Muscle of leg (tissue), 16 donors: ENCODE measurements at places on chromosomes 3 and 15.

- DNase-seq: peak; percentile 50
These were observed 659.9 kb downstream of the SI start for GRCh38 chr3:164418414-164418813.

- peak; percentile 16 for DNase-seq
These were observed 10.6 kb downstream of the ARHGEF26 start for GRCh38 chr3:154131830-154132229.

DNA sequence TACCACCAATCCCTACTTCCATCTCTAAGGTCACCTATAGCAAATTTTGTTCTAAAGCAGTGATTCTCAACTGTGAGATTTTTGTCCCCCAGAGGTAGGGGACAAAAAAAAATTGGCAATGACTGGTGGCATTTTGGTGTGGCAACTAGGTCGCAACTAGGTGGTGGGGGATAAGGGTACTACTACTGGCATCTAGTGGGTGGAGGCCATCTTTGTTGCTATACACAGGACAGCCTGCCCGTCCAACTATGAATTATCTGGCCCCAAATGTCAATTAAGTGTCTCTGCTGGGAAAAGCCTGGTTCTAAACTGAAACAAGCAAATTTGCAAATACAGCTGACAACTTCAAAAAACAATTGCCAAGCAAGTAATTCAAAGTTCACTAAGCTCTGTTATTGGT, 1.4 kb downstream of the MTMR10 start:
- peak; percentile 7 for DNase-seq

- no peak for DNase-seq
These were observed 36.8 kb downstream of the HGD start for GRCh38 chr3:120645083-120645845.

GRCh38 chr3:29514912-29515311, 234.0 kb downstream of the RBMS3 start:
- DNase-seq: no peak

GRCh38 chr3:140441006-140441405, 236.9 kb upstream of the TRIM42 start:
- DNase-seq: no peak

- DNase-seq: no peak
These were observed 23.2 kb downstream of the SENP8 start for GRCh38 chr15:72141171-72142084.

DNA sequence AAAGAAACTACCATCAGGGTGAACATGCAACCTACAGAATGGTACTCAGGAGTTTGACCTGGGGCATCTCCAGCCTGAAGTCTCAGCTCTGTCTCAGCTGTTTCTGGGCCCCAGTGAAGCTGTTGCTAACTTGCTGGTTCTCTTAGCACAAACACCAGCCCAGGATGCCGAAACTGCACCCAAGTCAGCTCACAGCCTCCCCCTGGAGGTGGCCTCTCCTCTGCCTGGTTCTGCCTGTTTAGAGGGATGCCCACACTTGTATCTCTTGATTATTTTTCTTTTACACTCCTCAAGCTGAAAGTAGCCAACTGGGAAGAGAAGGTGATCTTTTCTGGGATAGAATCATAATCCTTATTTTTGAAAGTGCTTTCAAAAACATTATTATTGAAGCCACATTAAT, 289.0 kb upstream of the RASGRP1 start:
- no peak for DNase-seq

- no peak for DNase-seq
These were observed 56.2 kb downstream of the ATG7 start for GRCh38 chr3:11328196-11328945.

- peak; percentile 61 for DNase-seq
These were observed at the start of gene RBPMS2 for GRCh38 chr15:64775551-64776401. Gene RBPMS2, minus strand, starts transcription at chr15:64775589. Its CDS starts 270 bp downstream, at chr15:64775319.

DNA sequence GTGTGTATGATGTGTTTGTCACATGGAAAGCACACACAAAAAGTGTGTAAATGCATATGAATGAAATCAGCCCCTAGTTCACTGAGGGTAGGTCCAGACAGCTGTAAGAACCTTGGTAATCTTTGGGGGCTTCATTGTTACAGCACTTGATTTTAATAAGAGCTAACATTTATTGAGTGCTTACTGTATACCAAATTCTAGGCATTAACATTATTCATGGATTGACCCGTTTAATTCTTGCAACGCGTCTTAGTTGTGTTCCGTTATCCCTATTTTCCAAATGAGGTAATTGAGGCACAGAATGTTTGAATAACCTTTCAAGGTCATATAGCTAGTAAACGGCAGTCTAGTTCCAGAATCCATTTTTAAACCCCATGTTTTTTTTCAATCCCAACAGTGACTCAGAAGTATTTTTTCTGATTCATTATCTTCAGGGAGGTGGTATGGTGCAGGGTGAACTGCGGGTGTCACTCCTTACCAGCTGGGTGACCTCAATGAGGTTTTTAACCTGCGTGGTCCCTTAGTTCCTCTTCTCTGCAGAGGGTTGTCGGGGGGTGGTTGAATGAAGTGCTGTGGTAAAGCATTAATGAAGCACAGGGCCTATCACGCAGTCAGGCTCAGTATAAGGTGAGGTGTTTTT, 14.2 kb downstream of the RAB8B start:
- DNase-seq: no peak

- DNase-seq: no peak
These were observed 46.0 kb upstream of the RYK start for GRCh38 chr3:134296616-134297015.

DNA sequence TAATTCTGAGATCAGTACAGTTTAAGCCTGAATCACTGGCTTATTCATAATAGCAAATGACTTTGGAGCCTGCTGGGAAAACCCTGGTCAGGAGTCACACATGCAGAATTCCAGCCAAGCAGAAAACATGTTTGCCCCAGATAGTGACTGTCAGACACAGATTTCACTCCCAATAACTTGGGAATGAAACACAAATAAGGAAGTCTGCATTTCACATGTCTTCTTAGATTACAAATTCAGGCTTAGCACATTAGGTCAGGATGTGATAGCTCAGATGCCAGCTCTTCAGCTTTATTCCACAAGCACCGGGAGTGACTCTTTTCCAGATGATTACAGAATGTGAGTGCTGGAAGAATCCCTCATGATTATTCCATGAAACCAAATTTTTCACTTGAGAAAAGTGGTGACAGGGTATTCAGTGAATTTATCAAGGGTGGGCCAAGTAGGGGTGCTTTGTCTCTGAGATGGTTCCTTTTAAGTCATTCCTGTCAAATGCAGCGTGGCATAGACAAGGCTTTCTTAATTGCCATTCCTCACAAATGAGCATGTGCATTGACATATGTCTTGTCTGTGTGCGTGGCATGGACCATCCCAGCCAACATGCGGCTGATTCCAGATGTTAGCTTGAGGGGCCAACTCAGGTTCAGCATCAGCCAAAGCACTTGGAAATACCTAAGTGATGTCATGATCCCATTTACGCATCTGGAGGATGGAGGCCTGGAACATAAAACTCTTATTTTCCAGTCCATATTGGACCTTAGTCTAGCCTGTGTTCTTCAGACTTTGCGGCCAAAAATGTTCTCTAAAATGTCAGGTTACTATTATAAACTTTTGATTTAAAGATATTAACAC, 191.0 kb downstream of the EPHB1 start:
- peak; percentile 52 for DNase-seq

- DNase-seq: no peak
These were observed 51.9 kb upstream of the FLNB start for GRCh38 chr3:57956119-57956832.

GRCh38 chr3:168427835-168428475, 332.2 kb upstream of the GOLIM4 start:
- peak; percentile 17 for DNase-seq

GRCh38 chr3:150243466-150243865, 164.6 kb upstream of the TSC22D2 start:
- no peak for DNase-seq

DNA sequence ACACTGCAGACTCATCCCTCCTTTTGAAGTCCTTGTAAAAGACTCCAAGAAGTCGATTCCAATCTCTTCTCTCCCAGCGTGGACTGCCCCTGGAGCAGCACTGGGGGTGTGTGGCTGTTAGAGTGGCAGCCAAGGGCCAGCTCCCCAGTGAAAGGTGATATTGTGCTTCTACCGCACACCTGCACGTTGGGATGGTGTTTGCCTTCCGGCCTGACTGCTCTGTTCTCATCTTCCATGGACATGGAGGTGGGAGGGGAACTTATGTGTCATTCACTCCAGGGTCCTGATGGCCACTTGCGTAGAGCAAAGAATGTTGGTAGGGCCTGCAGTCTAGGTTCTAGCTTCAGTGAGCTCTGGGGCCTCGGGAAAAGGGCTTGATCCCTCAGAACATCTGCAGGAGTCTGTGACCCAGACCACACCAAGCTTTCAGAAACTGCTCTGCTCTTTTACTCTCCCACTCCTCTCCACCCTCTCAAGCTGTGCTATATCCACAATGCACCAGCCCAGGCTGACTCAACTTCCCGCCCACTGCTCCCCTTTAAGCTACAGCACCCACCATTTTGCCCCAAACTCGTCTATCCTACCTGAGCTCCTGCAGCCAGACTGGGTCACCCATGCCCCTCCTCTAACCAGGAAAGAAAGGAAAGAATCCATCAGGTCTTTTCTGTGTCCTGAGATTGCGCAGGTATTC, 31.3 kb downstream of the LIPC start:
- no peak for DNase-seq

DNA sequence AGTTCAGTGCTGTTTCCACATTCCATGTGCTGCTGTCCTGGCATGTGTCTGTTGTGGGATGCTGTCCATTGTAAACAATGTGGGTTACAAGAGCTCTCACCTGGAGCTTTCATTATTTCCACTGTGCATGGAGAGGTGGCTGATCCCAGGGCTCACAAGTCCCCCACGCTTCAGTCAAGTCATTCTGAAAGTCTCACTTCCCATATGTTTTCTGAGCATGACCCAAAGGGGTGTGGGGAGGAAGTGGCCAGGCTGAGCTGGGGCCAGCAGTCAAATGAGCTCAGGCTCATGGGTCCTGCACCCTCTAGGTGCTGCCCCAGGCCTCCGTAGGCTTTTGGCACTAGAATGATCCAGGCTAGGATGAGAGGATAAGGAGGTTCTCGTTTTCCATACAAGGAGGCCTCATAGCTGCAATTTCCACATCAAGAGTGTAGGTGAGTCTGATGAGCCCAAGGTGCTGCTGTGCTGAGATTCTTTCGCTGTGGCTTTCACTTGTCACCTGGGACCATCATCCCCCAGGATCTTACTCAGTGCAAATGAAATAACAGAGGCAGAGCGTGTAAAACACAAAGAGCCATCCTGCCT, 22.0 kb downstream of the STARD5 start:
- peak; percentile 72 for DNase-seq

DNA sequence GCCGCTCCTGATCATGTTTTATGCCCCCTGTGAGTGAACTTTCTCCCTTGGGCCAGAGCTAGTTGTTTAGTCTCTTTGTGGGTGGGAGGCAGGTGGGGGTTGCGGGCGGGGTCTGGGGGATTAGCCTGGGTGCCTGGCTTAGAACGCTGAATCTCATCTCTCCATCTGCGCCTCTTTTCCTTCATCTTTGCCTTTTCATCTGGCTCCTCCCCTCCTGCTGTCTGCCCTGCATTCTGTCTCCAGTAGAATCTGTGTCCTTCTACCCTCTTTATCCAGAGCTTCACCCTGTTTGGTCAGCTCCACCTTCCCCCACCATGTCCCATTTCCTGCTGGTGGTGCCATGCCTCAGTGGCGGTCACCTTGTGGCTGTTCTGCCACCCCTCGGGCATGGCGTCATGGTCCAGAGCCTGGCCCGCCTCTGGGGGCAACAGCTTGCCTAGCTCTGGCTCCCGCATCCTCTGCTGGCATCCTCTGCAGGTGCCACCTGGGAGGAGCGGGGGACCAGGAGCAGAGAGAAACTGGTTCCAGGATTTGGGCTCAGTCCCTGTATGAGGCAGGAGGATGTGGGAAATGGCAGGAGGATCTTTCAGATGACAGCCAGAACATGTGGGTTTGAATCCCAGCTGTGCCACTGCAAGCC, 44.3 kb downstream of the PDIA5 start:
- DNase-seq: no peak

DNA sequence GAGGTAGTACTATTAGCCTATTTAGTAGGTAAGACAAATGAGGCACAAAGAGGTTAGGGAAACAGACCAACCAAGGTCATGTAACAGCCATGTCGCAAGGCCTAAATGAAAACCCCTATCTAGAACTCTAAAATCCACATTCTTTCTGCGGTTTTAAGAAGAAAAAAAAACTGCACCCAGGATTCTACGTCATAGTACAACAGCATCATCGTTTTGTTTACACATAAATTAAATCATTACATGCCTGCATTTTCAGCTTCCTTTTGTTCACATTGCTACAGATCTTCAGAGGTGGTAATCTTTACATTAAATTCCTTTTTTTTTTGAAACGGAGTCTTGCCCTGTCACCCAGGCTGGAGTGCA, 548 bp upstream of the PSMD6 start:
- DNase-seq: no peak
